Kasumi-1 (cell line): ENCODE measurements at places on chromosomes 5 and 9.

DNA sequence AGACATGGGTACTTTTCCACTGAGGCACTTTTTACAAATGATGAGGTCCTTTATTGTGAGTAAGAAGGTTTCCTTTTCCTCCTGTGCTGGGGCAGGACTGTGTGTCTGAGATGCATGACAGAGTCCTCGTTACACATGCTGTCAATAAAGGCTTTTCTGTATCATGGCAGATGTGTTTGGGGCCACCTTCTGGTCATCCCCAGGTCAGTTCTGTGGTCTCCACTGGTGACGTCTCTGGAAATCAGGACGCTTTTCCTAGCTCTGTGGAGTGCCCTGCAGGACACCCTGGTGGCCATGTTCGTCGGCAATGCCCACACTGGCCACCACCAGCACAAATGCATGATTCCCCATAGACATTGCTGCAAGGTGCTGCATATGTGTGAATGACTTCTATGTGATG, 2.8 kb downstream of the CMBL start:
- no peak for DNase-seq

DNA sequence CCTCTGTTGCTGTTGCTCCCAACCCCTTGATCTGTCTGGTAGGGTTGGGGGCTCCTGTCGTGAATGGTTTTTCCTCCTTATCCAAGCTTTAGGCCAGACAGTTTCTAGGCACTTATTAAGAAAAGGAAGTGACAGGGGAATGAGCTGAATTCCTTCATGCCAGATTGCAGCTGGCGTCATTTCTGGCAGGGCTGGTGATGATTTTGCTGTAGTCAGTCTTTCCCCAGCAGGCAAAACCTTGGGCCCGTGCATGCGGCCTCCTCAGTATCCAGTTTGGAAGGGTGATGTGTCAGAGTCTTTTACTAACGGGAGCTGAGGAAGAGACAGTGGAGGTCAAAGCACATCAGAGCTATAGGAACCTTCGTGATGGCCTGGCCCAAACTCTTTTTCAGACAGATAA, 58.8 kb downstream of the COL27A1 start:
- no peak for DNase-seq

DNA sequence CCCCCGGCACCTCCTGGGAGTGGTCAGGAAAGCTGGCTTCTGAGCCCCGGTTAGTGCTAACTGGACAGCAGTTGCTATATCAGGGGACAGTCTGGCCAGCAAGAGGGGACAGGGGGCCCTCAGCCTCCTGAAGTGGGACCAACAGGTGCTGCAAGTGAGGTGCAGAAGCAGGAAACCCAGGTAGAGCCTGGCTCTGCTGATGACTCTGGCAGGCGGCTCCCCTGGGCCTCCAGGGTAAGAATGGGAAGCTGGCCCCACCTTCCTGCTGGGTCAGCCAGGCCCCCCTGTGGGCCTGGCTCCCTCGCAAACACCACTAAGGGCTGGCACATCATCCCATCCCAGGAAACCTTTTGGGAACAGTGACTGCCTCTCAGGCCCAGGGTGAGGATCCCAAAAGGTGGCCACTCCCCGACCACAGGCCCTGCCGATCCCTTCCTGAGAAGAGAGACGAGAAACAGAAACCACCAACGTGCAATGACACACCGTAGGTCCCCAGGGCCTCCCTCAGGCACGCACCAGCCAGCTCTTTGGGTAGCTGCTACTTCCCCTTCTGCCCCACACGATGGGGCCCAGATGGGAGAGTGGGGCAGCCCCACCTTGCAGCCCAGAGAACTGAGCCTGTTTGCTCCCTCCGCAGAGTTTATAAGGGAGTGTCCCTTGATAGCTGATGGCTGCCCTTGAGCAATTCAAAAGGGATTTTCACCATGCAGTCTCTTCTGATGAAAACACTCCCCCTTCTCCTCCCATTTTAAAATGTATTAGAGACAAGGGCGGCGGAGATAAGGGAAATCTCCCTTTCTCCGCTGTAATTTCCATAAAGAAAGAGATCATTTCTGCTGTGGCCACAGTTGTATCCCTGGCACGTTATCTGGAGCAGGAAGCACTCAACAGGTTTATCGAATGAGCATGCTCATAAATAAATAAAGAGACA, 76.8 kb downstream of the STK10 start:
- DNase-seq = peak; percentile 96

- DNase-seq = no peak
Observed at GRCh38 chr5:159616952-159617351, 286.7 kb upstream of the IL12B start.

DNA sequence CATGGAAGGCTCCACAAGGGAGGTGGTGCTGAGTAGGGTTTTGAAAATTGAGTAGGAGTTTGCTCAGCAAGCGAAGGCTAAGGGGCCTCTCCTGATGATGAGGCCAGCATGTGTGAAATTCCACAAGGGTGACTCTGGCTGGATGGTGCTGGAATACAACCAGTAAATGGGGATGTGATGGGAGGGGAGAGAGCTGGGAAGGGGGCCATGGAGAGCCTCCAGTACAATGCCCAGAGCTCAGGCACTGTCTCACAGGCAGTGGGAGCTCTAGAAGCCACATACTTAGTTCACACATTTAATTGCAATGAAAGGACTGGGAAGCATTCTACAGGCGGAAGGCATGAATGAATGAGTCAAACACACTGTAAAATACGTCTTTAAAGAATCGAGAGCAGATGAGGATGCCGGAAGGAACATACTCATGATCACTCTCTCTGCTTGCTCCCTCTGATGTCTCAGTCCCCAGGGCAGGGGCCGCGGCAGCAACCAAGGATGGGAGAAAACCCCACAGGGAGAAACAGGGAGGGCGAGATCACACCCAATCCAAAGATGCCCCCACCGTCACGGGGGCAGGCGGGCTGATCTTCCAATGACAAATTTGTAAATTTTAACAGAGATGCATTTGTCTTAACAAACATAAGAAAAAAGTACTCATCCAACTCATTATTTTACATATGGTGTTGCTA, 261.0 kb downstream of the NSG2 start:
- DNase-seq = no peak

DNA sequence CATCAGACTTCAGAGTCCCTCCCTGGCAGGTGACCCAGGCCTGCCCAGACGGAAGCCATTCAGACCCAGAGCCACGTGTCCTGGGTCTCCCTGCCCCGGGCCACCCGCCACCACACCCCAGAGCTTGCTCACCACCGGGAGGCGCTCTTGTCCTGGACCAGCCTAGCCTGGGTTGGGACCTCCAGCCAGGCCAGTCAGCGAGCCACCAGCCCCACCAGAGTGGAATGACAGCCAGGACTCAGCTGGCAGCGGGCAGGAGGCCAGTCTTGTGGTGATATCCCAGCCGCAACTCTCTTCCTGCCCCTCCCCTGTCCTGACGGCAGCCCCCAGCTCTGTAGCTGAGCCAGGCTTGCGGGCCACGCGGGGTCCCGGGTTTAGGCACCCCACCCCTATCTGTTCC, 1.7 kb upstream of the PTGDS start:
- DNase-seq = no peak

DNA sequence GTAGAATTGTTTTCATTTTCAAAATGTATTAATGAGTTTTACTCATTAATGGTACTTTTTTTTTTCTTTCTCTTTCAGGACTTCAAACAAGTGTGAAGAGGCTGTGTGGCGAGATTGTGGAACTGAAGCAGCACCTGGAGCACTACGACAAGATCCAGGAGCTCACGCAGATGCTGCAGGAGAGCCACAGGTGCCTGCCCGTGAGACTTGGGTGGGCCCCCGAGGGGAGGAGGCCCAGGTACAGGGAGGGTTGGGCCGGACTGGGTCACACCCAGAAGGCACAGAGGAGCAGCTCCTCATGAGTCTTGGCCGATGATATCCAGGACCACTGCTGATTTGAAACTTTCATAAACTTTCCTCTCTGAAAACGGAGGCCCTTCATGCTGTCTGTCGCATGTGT, 35.6 kb downstream of the CEP72 start:
- no peak for DNase-seq

DNA sequence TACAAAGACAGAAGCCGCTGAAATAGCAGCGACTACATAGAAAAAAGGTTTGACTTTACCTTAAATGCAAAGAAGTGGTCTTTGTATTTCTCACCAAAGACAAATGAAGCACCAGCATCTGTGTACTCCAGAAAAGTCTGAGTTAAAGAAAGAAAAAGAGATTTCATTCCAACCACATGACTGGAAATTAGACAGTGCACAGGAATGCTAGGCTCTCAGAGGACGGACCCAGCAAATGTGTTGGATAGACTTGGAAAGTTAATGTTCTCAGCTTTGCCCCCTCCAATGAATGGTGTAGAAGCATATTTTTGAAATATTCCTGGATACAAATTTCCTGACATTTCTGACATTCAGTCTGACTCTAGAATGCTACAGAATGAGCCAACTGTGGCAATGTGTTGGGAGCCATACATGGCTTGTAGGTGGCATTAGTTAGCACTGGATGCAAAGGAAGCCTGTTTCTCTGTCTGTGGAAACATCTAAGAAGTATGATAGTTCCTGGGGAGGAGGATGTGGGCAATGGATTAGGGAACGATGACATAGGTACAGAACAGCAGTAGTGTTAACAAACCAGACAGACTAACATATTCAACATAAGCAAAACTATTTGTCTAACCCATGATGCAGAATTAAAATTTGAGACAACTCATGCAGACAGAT, 43.3 kb downstream of the SLC28A3 start:
- DNase-seq = no peak

DNA sequence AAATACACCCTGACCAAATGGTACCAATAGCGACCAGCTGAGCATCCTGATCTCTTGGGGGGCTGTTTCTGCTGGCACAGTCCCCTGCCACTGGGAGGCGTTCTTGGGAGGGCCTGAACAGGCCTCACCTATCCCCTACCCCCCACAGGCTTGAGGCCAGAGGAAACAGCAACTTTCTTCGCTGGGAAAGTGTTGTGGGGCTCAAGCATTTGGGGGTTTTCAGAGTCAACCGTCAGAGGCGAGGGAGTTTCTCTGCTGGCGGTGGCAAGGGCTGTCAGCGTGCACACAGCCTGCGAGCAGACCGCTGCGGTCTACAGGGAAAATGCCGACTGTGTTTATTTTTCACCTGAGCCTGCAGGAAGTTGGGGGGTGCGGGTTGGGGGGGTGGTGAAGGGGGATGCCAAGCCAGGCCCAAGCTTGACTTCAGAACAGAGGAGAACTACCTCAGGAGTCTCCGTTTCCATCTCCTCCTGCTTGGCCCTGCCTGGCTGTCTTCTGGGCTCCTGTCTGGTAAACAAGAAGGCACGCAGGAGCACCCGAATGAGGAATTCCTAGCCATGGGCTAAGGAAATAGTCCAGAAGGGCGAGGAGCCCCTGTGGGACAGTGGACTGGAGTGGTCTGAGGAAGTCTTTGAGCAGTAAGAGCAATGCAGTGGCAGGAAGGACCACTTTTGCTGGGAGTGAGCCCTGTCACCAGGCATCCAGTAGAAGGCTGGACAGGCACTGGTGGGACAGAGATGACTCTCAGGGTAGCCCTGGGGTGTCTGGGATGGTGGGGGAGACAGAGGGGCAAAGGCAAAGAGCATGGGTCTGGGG, 18.1 kb downstream of the TCF7 start:
- no peak for DNase-seq

DNA sequence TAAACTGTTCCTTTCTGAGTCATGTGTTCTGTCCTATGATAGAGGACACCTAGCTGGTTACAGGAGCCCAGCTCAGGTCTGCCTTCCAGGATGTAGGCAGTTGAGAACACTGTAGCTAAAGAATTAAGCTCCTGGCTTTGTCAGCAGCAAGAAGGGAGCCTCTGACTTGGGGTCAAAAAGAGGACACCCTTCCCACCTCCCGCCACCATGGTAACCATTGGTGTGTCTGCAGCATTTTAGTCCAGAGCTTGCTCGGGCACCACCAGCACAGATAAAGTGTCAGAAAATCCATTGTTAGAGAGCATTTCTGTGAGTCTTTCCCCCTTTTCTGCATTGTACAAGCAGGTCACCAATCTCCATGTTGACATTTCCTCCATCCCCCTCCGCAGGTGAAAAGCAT, 181.7 kb downstream of the DOCK8 start:
- DNase-seq = no peak

- peak; percentile 78 for DNase-seq
Observed at GRCh38 chr5:52948418-52949076, 40.6 kb upstream of the ITGA2 start.

DNA sequence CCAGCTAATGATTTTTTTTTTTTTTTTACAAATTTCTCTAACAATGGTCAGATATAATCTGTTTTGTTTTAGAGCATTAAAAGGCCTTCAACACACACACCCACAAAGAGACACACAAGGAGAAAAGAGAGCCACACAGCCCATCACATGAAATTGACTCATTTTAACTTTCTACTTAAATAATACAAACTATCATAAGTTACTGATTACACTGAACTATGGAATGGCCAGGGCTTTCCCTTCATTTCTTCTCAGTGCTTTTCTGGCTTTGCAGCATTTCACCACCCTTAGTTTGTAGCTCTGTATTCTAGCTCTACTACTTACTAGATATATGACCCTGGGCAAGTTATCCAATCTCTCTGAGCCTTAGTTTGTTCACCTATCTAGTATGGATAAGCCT, 13.2 kb downstream of the REEP5 start:
- no peak for DNase-seq

GRCh38 chr5:164203581-164204225, 698.3 kb downstream of the MAT2B start:
- DNase-seq = no peak

DNA sequence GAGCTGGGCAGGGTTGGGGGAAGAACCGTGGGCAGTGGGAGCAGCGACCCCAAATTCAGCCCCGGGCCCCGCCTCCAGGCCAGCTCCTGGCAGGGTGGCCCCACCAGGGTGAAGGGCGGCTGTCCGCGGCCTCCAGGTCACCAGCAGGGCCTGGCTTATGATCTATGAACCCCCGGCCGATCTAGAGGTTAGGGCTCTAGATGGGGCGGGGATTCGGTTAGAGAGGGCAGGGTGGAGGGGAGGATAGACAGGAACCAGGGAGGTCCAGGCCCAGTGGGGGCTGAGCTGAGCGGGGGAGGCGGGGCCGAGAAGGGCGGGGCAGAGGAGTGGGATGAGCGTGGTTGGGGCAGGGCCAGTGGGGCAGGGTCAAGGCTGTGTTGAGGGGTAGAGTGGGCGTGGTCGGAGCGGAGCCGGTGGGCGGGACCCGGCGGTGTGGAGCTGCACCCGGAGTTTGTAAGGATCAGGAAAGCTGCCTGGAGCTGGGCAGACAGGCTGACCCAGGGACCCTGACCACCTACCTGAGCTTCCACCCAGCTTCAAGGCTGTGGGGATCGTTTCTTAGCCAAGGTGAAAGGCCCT, 29.3 kb upstream of the OBP2B start:
- DNase-seq = no peak

- DNase-seq = no peak
Observed at GRCh38 chr9:35798658-35799374, 7.4 kb downstream of the NPR2 start.

DNA sequence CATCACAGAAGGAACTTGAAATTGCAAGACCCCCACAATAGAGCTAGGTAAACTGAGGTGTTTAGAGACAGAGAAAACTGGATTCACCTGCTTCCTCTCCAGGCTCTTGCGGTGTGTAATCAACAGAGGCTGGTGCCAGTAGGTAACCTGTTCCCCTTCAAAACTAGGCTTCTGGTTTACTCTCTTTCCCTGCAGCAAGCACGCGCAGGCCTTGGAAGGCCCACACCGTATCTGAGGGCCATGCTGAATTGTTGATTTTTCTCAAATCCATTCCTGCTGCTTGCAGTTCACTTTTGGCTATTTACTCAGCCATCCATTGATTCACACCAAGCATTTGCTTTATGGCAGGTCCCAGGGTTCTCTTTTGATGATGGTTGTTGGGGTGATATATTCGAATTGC, 667 bp upstream of the FRRS1L start:
- DNase-seq = no peak

GRCh38 chr5:203246-203930, 12.1 kb downstream of the LRRC14B start:
- no peak for DNase-seq
